ENCODE measurements at places on chromosomes 16 and 17.

DNA sequence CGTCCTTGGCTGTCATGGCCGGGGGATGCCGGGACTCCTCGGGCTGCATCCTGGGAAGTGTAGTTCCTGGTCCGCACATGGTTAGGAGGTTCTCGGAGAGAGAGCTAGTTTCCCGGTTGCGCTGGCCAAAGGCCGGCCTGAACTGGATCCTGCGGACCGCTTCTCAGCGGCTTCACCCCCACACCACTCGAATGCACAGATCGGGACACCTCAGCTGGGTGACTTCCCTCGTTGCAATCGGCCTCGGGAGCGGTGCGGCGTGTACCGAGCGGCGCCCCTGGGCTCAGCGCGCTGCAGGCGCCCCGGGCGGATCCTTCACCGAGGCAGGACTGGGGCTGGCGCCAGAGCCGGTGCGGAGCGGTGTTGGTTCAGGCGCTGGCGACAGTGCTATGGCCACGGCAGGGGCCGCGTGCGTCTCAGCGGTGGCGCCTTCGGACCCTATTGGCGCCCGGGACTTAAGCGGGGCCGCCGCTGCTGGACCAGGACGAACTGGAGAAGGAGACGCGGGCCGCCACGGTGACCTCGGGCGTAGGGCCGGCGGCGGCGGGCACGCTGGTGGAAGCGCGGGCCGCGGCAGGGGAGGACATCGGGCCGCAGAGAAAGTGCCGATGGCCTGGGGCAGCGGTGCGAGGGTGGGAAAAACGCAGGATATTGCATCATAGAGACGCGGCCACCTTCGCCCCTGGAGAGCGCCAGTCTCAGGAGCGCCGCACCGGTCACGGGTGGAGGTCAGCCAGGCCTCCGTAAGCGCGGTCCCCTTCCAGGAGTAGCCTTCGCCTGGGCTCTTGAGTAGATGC, 11.4 kb downstream of the ZNF629 start:
- peak; percentile 60 for DNase-seq

DNA sequence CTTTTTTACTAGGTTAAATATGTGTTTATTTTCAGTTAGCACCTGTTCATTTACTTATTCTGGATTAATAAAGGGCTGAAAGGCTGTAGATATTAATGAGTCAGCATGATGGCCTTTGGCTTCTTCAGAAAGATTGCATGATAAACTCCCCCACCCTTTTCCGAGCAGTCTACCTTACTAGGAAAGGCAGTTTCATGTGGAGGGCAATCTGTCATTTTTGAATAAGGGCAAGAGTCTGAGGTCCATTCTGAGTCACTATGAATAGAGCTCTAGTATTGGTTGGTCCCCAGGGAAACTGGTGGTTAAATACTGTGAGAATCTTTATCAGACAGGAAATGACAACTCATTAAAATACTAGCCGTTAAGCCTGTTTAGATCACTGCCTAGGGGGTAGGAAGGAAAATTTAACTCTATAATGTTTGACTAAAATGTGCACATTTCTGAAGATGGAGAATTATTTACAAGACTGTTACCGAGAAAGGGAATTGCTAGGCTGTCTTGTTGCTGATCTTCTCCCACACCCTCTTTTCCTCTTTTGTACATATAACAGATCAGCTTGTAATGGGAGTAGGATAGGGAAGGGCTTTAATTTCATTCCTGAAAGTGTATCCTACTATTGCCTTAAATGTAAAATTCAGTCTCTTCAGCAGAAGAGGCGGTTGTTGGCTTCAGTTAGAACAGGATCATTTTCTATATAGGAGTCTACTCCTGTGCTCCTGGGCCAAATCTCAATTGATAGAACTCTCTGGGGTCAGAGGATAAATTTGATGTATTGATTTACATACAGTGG, 63.3 kb downstream of the TUBD1 start:
- no peak for DNase-seq

DNA sequence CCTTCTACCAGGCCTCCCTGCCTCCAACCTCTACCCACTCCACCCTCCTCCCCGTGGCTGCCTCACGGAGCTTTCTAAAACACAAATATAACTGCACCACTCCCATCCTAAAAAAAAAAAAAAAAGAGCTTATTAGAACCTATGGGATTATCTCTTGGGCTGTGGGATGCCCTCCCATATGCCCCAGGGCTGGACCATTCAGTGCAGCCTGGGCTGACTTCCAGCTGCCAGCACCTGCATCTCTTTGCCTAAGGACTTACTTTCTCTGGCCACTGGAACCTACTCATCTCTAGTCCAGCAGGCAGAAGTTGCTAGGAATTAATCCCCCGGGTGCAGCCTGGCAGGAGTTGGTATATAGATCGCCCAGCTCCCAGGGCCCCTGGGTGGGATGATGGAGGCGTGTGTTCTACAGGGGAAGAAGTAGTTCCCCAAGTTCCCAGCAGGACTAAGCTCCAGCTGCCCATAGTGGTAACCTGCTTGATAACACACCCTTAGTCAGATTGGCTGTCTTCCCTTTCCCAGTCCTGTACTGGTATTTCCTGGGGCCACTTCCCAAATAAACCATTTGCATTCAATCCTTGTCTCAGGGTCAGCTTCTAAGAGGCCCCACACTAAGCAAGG, 10.3 kb downstream of the MPP3 start:
- DNase-seq: no peak

DNA sequence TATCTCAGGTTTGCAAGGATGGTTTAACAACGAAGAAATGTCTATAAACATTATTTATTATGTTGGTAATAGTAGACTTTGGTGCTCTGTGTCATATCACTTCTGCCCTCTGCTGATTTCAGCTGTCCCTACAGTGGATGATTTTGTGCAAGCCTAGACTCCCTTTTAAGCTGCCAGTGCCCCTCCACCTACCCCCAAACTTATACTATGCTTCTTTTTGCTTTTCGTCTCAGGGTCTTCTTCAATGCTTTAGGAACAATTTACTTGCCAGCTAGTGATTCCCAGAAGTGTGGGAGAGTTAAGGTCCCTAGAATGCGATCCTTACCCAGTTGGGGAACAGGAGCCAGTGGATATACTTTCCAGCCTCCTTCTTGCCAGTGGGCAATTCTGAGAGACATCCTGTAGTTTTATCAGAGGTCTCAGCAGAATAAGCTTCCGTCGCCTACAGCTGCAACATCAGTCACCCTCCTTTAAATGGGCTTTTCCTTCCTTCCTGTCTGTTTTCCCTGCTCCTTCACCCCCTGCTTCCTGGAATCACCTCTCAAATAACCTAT, 4.1 kb downstream of the ICAM2 start:
- no peak for DNase-seq

DNA sequence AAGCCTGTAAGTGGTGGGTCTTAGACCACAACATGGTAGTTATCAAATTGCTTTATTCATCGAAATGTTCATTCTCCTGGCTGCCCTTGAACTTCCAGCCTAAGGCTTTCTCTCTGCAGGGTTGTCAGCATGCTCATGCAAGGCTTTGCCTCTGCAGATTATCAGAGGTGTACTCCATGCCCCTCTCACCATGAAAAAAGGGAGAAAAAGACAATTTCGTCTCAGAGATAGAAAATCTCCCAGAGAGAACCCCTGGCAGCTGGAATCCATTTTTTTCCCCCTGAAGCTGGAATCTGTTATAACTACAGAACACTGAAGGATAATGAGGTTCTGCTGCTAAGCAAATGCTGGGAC, 33.9 kb upstream of the METTL9 start:
- DNase-seq: no peak

GRCh38 chr17:8222630-8223355, 12.4 kb upstream of the AURKB start:
- DNase-seq: peak; percentile 86

GRCh38 chr17:67526700-67527099, 149.6 kb downstream of the PITPNC1 start:
- no peak for DNase-seq

DNA sequence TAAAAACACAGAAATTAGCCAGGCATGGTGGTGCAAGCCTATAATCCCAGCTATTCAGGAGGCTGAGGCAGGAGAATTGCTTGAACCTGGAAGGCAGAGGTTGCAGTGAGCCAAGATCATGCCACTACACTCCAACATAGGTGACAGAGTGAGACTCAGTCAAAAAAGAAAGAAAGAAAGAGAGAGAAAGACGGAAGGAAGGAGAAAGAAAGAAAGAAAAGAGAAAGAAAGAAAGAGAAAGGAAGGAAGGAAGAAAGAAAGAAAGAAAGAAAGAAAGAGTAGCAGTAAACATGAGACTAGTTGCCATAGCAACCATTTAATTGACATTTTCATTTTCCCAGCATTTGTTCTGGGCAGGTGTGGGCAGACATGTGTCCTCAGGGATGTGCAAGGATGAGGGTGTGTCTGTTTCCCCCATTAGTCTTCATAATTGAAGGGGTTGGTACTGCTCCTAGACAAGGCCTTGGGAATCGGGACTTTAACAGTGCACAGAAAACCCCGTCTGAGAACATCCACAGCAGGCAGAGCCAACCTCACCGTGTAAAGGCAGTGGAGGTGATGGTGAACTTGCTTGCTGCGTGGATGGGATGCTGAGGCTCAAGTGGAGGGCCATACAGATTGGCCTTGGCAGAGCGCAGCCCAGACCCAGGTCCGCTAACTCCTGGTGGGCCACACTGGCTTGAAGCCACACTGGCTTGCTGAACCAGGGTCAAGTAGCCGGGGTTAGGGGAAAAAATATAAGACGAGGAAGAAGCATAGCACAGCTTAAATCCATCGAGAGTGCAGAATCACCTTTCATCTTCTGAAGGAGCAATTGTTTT, 35.2 kb upstream of the KIFC3 start:
- no peak for DNase-seq

- no peak for DNase-seq
These were observed 54.2 kb downstream of the C16orf78 start for GRCh38 chr16:49427771-49428170.

DNA sequence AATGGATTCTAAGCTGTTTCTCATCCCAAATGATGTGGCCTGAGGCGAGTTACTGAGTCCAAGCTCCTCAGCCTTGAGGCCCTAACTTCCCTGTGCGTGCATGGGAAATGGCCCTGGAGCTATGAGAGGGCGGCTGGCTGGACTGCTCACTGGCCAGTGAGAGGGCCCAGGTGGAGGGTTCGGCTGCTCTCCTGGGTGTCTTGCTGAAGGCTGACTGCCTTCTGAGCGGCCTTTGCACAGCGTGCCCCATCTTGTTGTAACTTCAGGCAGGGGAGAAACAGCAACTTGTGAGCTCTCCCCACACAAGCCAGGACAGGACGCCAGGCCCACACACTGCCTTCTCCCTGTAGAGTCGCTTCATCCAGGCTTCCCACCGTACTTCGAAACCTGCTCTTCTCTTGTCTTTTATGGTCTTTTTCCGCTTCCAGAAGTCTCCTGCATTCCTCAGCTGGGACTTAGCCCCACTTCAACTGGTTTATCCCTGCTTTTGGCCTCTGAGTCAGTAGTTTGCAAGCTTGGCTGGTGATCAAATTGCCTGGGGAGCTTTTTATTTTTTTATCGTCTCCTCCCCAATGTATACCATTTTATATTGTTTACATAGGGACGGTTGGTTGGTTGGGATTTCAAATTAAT, 13.3 kb downstream of the CDH3 start:
- DNase-seq: no peak

GRCh38 chr16:58415003-58415402, 22.7 kb downstream of the GINS3 start:
- DNase-seq: no peak

DNA sequence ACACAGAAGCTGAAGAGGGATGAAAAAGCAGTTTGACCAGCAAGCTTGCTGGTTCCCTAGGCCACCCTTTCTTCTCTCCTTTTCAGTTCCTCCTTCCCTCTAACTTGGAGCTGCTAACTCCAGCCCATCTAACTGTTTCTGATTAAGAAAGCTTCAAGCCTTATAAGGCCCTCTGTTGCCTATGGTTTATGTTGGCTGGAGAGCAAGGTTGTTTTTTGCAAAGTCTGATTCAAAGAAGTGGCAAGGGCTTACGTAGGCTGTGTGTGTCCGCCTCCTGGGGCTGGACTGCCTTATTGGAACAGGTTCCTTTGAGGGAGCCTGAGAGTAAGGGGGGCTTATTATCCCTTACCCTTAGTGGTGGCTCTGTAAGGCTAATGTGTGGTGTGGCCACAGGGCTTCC, 7.1 kb downstream of the AKAP1 start:
- no peak for DNase-seq

- peak; percentile 90 for DNase-seq
These were observed 13.7 kb upstream of the GUCY2D start for GRCh38 chr17:7988750-7989178.

- no peak for DNase-seq
These were observed 16.3 kb downstream of the ERAL1 start for GRCh38 chr17:28871056-28871579.
